ENCODE measurements at places on chromosomes 13 and 19.
A peak's percentile ranks its signal among the peaks of the same experiment; 100 is the strongest.

DNA sequence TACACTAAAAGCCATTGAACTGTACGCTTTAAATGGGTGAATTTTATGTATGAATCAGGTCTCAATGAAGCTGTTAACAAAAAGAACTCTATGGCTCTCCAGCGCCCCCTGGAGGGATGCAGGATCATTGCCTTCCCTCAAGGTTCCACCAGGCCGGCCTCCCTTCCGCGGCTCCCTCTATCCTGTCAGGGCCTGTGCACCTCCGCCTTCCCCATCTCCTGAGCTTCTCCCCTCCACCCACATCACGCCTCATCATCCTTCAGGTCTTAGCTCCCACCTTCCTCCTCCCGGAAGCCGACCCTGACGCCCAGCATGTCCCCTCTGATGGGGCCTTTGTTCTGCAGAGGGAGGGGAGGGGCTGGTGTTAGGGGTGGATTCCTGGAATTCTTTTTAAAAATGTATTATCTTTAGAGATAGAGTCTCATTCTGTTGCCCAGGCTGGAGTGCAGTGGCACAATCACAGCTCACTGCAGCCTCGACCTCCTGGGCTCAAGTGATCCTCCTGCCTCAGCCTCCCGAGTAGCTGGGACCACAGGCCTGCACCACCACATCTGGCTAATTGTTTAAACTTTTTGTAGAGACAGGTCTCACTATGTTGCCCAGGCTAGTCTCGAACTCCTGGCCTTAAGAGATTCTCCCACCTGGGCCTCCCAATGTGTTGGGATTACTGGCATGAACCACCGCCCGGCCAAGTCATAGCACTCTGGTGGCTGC, 27.7 kb downstream of the MEIS3 start:
- DNase-seq = peak; percentile 80

GRCh38 chr13:91668866-91669495, 270.6 kb downstream of the GPC5 start:
- no peak for DNase-seq

- DNase-seq = no peak
These were observed at the start of gene POU2F2 for GRCh38 chr19:42132030-42132628. POU2F2 (minus strand) TSS chr19:42132446; CDS start chr19:42132411, 35 bp downstream.

- no peak for DNase-seq
These were observed 6.0 kb upstream of the AMER2 start for GRCh38 chr13:25178070-25178469.

DNA sequence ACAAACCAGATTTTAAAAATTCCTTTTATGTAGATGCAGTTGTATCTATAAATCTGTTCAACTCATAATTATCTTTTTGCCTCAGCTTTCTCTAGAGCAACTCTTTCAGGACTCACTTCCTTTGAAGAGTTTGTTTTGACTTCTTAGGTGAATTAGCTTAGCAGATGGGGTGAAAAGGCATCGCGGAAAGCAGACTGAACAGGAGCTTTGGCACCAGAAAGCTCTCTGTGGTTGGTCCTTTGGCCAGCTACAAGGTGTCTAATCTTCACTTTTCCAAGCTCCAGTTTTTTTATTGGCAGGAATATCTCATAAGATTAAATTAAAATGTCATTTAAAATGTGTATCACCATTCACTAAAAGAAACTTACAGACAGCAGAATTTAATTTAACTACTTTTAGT, 60.6 kb upstream of the KLF12 start:
- no peak for DNase-seq

DNA sequence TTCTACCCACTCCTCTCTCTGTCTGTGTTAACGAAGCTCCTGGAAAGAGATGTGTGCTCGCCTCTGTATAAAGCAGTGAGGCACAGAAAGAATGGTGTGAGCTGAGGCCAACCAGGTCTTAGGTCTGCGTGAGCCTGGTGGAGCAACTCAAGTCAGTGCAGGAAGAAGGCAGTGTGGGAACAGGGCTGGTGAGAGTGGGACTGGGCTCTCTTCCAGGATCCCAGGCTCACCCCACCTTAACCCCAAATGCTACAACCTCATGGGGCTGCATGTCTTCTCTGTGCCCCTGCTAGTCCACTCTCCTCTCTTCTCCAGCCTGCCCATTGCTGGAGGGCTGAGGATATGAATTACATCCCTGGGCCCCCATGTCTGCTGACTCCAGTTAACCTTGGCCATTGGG, 127.4 kb downstream of the DCT start:
- DNase-seq = peak; percentile 16

DNA sequence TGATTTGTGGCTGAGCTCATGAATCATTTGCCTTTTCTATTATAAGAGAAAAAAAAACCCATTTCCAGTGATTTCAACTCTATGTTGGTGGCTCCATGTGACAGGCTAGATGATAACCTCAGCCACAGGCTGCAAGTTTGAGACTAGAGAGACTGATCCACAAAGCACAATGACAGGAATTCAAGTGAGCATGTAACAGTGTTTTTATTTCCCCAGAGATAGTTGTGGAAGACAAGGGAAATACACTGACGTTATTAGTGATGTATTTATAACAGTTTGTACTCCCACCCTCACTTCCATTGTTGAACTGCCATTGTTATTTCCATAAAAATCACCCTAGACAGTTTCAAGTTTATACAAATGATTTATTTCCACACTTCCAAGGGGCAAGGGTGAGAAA, 27.9 kb upstream of the EDNRB start:
- no peak for DNase-seq

- DNase-seq = no peak
These were observed 35.0 kb upstream of the RBM26 start for GRCh38 chr13:79440958-79441528.

GRCh38 chr13:109586509-109587346, 199.7 kb downstream of the IRS2 start:
- DNase-seq = no peak

GRCh38 chr13:40485611-40486517, 180.6 kb downstream of the FOXO1 start:
- no peak for DNase-seq

DNA sequence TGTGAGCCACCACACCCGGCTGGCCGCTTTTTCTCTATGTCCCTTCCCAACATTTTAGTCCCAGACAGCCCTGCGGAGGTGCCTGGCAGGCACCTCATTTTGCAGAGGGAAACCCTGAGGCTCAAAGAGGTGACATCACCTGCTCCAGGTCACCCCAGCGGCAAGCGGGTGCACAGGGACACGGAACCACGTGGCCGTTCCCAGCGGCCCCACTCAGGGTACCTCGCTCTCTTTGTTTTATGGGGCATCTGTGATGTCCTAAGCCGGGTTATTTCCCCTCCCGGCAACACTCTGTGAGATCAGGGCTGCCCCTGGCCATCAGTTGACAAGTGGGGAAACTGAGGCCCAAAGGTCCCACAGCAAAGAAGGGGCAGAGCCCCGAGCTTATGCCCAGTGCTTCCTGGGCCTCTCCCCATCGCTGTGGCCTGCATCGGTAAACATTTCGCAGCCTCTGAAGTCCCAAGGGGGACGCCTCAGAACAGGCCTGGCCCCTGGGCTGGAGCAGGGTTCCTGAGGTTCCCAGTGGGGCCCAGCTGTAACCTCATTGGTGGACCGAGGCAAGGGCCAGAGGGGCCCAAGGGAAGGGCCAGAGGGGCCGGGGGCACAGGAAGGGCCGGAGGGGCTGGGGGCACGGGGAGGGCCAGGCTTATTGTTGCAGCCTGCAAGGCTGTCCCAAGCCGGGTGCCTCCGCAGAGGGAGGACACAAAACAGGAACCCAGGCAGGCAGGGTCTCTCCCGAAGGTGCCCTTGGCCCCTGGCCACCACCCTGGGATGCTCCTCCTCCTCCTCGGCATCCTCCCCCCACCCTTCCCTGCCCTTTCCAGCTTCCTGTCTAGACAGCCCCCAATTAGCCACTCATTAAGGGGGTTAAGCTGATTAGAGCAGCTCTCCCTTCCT, 39.0 kb downstream of the SMIM24 start:
- DNase-seq = no peak

- no peak for DNase-seq
These were observed 40.4 kb downstream of the CRTC1 start for GRCh38 chr19:18723871-18724377.

DNA sequence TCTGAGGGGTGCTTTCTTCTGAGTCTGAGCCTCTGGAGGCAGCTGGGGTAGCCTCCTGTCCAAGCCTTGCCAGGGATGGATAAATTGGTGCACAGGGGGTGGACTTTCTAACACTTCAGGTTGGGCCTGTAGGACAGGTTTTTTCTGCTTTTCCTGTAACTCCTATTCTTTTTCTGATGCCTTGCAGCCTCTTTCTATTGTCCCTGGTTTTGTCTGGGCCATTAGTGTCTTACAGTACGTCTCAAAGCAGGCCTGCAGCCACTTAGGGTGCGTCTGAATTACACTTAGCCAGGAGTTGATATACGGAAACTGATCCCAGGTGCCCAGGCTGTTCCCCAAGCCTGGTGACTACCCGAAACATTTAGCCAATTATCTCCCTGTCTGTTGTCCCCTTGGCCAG, 213.3 kb upstream of the HTR2A start:
- no peak for DNase-seq

DNA sequence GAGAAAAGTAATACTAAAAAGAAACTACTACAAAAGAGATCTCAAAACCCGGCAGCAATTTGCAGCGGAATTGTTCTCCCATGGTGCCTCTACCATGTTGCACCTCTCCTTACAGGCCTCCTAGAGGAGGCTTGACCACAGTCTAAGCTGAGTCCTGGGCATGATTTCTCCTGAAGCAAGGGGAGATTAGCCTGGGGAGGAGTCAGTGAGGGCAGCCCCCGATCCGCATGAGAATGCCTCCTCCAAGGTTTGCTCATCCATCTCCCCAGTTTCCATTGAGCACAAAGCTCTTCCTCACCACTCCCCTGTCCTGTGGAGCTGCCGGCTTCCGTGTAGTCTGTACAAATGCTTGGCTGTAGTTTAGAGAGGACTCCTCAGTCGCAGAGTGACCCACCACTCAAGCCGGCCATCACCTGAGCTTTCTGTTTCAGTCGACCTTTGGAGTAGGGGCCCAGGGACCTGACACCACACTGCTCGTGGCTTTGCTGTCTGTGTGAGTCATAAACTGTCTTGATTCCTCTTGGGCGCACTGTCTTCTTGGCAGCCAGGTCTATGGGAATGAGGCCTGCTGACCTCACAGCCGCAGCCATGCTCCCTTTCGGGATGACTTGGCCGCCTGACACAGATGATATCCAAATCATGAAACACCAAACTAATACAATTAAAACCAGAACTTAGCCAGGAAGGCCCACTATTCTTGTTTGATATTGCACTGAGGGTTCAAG, 72.3 kb downstream of the C1QTNF9 start:
- DNase-seq = peak; percentile 27

DNA sequence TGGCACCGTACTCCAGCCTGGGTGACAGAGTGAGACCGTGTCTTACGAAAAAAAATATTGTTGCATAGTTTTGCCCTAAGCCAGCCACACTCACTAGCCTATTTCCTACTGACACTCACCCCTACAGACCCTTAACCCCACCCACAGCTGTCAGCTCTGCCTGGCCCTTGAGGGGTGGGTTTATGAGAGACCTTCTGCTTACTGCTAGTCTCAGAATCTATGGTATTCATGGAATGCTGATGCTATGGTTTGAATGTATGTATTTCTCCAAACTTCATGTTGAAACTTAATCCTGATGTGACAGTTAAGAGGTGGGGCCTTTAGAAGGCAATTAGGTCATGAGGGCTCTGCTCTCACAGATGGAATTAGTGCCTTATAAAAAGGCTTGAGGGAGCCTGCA, 79.2 kb upstream of the LRCH1 start:
- DNase-seq = no peak

GRCh38 chr19:2540646-2541454, 64.9 kb downstream of the GADD45B start:
- peak; percentile 98 for DNase-seq

- DNase-seq = no peak
These were observed 61.8 kb upstream of the PDX1 start for GRCh38 chr13:27858046-27858445.

Data from fibroblast of the aortic adventitia (primary cell).